Activated CD8-positive, alpha-beta memory T cell treated with anti-CD3 and anti-CD28 coated beads, Interleukin-2, amount 50 U/mL, for 48 hours (primary cell): ENCODE measurements at places on chromosomes 12 and 14.

- DNase-seq = peak; percentile 57
These were observed 396.7 kb upstream of the OR4E1 start for GRCh38 chr14:22070119-22070982.

- DNase-seq = no peak
These were observed 9.3 kb downstream of the TNFAIP2 start for GRCh38 chr14:103132381-103133209.

GRCh38 chr12:96866801-96867590 lies 40.1 kb upstream of the NEDD1 start:
- DNase-seq = no peak

- no peak for DNase-seq
These were observed 6.1 kb downstream of the NEK9 start for GRCh38 chr14:75120541-75121291.

- DNase-seq = no peak
These were observed 2.5 kb downstream of the FUT8 start for GRCh38 chr14:65414961-65415589.

DNA sequence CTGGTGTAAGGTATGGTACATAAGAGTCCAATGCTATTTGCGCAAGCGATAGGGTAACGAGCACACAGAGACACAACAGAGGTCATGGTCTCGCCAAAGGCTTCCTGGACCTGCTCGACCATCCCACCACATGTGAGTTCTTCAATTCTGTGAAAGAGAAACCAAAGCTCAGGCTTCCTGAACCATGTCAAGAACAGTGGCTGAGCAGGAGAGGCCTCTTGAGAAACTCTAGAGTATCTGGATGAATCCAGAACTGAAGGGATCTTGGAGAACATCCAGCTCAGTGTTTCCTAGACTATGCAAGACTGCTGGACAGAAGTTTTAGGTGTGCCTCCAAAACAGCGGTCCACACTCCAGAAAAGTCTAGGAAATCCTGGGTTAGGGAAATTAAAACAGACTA lies 114.5 kb downstream of the TRAFD1 start:
- no peak for DNase-seq

- no peak for DNase-seq
These were observed 166.6 kb upstream of the BCL2L14 start for GRCh38 chr12:11904124-11904523.

DNA sequence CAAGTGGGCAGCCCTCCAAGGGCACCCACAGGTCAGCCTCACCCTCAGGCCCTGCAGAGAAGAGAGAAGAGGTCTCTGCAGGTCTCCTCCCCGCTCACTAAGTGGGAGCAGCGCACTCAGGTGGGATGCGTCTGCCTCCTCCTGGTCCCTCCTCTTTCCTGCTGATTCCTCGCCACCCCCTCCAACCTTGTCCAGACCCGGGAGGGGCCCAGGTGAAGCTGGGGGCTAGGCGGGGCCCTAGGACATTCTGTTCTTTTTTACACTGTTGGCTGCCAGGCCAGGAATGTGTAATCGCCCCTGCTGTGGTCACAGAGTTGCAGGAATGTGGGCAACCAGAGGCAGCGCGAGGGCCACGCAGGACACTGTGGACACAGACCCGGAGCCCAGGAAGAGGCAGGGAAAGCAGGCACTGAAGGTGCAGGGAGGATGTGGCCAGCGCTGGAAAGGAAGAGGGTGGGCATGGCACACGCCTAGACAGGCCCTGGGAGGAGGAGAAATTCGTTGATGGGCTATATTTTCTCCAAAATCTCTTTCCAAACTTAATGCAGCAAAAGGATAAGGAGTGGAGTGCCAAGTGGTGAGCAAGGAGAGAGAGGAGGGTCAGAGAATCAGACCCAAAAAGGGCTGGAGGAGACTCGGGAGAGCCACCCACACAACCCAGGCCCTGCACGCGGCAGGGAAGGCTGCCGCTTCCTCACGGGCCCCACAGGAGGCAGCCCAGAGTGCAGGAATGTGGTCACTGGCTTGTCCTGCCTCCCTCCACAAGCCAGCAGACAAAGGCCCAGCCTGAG lies 911 bp upstream of the SCNN1A start:
- DNase-seq = no peak

DNA sequence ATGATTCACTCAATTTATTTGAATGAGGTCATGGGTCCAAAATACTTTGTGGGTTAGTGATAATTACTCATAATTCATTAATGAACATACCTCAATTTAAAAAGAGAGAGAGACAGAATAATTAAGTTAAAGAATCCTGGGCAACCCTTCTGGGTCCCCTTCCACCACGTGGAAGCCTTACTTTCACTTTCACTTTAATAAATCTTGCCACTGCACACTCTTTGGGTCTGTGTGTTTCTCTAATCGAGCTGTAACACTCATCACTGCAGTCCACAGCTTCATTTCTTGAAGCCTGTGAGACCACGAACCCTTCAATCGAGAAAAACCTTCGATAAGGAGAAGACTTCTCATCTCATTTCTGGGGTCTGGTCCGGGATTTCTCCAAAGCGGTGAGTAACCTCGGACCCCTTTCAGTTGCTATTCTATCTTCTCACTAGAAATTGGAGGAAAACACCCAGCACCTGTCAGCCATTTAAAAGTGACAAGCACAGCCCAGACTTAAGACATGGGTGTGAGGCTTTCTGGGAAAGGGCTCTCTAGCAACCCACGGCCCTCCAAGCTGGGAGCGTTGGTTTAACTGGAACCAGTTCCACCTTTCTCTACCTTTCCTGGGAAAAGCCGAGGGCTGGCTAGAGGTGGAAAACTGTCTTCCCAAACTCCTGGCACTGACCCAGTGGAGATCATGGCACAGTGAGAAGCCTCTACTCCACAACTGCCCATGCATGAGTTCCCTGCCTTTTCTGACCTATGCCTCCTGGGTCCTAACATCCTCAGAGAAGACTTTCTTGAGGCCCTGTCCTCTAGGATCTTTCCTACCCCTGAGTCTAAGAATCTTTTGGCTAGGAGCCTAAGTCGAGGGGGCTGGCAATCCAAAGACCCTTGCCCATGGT lies 148.8 kb upstream of the ATF7IP start:
- no peak for DNase-seq

DNA sequence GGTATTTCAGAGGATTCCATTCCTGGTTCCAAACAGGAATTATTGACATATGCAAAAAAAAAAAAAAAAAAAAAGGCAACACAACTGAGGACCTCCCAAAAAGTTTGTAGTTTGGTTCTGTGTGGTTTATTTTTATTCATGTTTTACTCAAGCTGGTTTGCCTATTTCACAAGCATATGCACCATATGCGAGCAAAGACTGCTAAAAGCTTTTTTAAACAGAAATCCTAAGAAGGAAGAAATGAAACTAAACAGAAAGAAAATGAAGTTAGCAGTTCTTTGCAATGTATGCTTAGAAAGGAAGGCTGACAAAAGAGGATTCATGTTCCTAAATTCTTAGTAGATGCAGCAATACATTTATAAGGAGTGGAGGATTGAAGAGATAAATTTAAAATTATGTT lies 487.6 kb upstream of the FLRT2 start:
- DNase-seq = no peak

GRCh38 chr14:75822522-75823141 lies 159.2 kb downstream of the TGFB3 start:
- no peak for DNase-seq

- no peak for DNase-seq
These were observed 103.3 kb upstream of the CCDC175 start for GRCh38 chr14:59679872-59680271.

DNA sequence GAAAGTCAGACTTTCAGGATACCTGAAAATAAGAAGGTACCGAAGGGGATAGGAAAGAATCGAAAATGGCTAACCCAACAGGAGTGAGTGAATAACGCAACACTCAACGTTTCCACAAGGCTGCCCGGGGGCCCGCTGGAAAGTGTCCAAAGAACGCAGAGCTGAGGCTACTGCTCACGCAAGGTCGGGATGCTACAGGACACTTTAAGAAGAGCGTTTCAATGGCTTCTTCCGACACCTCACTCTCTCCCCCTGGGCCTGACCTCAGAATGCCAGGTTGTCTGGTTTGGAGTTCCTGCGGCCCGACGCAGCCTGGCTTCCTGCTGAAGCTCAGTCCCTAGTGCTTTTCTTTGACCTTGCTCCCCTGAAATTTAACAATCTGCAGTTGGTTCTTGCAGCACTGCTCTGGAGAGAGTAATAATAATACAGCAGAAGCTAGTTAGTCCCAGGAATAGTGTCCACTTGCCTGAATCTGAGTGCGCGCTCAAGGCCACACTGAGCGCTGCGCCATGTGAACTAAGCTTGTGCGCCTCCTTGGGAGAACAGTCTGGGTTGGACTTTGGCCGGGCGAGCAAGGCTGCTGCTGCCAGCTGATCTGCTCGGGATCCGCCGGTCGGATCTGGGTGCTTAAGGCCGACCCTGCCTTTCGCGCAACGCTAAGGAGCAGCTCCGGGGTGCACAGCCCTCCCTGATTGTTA lies 2.0 kb upstream of the ALX1 start:
- DNase-seq = no peak
